ENCODE measurements at places on chromosomes 5 and 9.

DNA sequence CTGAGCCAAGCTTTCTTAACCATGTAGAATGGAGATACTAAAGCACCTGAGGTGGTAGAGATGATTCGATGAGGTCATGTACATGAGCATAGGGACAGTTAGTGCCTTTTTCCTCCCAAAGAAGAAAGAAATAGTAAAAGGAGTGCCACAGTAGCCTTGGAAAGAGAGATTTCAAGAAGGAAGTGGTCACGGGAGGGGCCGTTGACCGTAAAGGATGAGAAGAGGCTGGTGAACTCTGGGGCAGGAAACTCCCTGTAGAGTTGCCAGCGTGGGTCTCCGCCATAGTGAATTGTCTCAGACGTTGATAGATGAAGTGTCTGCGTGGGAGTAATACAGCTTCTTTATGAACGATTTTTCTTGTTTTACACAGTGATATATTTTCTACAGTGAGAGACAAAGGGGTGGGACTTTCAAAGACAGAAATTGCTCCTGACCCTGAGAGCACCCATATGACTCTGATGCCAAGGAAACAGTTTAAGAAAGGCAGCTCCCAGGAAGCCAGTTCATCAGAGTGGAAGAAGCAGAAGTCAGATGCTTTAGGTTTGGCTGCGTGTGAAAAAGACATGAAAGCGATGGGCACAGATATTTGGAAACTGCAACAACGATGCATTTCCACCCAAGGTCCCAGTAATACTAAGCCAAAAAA, 41.3 kb downstream of the UGCG start:
- DNase-seq: no peak

DNA sequence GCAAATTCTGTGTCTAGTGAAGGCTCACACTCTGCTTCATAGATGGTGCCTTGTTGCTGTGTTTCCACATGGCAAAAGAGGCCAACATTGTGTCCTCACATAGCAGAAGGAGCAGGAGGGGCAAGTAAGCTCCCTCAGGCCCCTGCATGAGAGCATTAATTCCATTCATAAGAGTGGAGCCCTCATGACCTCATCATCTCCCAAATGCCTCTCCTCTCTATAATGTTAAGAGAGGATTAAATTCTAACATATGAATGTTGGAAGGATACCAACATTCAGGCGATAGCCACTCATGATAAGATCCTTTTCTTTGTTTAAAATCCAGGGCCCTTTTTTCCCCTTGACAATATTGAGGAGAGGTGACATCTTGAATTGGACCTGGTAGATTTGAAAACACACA, 35.2 kb upstream of the PAM start:
- DNase-seq: no peak

DNA sequence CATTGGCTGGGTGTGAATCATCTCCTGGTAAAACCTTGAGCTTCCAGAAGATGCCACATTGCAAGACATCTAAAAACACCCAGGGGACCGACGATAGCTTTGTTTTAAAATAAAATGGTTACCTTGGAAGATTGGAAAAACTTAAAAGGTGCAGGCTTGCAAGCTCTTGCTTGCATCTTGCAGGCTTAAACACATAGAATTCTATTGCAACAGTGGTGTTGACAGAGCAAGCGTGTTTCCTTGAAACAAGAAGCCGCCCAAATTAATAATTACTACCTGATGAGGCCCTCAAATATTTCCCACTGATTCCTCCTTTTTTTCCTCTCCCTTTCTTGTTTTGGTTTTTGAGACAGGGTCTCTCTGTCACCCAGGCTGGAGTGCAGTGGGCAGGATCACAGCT, 137.1 kb upstream of the BASP1 start:
- no peak for DNase-seq

DNA sequence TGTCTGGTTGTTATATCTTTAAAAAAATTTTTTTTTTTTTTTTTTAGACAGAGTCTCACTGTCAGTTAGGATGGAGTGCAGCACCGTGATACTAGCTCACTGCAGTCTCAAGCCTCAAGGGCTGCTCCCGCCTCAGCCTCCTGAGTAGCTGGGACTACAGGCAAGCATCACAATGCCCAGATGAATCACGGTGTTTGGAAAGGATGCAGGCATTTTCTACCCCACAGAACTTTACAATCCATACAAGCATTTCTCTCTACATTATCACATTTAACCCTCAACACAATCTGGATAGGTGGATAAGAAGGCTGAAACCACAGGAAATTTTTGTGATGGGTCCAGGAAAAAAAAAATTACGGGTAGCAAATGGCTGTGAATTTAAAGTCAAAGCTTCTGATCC, 5.8 kb upstream of the PCA3 start:
- DNase-seq: no peak

DNA sequence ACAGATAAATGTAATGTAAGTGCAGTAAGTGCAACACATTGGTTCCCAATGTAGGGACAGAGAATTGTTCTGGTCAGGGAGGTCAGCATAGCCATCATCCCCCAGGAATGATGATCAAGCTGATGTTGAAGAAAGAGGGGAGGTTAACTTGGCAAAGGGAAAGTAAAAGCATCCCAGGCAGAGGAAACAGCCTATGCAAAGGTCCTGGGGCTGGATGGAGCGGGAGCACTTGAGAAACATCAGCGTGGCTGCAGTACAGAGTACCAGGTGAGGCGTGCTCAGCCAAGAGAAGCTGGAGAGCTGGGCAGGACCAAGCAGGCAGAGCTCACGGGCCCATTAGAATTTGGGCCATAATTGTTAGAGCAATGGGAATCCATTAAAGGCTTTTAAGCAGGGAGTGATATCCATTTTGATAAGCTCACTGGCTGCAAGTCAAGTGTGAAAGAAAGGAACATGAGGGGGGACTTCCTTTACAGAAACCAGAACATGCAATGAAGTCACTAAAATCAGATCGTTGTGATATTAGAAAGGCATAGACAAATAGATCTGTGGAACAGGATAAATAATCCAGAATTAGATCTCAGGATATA, 50.1 kb upstream of the HAND1 start:
- no peak for DNase-seq

GRCh38 chr9:123483191-123483803, 127.3 kb downstream of the CRB2 start:
- no peak for DNase-seq

GRCh38 chr5:163505049-163505367, 411 bp upstream of the MAT2B start:
- DNase-seq: no peak

GRCh38 chr9:111482694-111483438, 1.3 kb downstream of the ECPAS start:
- DNase-seq: peak; percentile 62

GRCh38 chr5:176534640-176535039, 2.6 kb downstream of the RNF44 start:
- DNase-seq: no peak

DNA sequence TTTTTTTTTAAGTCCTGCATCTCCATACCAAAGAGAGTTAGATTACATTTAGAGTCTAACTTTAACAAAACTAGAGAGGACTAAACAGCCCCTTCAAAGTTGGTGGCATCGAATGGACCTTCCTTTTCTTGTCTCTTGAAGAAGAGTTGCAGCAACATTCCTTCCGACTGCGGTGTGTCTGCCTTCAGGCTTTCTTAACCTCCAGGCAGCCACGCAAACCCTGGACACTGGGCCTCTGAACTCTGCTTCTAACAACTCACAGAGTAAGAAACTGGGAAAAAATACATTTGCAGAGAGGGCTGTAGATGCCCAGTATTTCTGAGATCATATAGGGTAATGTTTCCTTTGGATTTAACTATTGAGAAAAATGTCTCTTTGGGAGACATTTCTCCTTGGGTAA, 120.5 kb upstream of the MAST4 start:
- DNase-seq: no peak

GRCh38 chr5:4541334-4541733, 598.8 kb upstream of the ADAMTS16 start:
- DNase-seq: no peak

DNA sequence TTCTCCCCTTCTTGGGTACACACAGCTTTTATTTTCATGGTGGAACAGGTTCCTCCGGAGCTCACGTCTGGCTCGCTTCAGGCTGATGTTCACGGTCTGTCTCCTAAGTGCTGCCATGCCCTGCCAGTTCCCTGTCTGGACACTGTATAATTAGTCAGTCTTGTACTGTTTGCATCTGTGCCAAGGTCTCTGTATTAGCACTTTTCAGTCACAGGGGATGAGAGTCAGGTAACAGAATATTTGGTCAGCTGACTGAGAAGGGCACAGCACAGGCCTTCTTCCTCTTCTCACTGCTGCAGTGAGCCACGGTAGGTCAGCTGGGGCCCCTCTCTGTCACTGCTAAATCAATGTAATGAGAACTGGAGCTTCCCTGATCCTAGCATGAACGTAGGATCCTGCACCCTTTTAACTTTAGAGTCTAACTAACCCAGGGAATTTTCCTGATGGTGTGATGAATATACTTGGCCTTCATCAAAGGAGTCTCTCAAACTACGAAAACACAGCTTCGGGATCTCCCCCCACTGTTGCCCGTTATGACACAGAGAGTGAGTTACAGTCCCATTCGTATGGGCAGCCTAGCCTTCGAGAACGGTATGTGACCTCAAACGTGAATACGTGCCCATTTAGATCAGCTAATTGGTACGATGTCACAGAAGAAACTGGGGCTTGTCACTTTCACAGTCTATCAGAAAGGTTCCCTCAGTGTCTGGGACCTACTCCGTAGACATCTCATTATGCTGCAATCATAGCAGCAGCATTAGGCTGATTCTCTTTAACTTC, 354.1 kb upstream of the RFX3 start:
- DNase-seq: no peak

GRCh38 chr5:35987776-35988175, 3.4 kb downstream of the UGT3A1 start:
- DNase-seq: no peak

- no peak for DNase-seq
Measured at GRCh38 chr9:20138116-20138515, 349.3 kb upstream of the SLC24A2 start.

DNA sequence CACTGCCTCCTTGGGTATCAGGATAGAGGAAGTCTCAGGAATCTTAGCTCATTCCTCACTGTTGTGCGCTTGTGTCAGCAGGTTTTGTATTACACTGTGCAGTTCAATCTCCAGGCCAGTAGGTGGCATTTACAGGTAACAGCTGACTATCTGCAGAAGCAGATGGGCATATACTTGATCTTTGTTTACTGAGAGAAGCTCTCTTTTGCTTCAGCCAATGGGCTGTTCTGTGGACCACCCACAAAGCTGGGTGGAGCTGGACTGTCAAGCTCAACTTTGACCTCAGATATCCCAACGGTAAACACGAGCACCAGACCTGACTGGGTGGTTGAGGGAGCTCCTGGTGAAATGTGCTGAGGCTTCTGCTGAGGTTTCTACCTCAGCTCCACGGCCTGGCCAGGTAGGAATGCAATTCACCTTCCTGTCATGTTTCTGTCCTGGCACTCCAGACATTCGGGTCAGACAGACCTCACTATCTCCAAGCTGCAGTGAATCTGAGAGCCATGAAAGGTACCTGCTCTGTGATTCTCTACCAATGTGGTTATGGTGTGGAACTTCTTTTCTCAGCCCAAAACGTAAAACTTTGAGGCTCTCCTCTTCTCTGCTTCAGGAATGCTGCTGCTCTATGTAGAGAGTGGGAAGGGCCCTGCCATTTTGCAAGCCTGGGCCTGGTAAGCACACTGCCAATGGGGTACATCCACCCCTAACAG, 167.9 kb upstream of the ACTBL2 start:
- no peak for DNase-seq

GRCh38 chr9:127358023-127358535, 38.9 kb upstream of the SLC2A8 start:
- no peak for DNase-seq

DNA sequence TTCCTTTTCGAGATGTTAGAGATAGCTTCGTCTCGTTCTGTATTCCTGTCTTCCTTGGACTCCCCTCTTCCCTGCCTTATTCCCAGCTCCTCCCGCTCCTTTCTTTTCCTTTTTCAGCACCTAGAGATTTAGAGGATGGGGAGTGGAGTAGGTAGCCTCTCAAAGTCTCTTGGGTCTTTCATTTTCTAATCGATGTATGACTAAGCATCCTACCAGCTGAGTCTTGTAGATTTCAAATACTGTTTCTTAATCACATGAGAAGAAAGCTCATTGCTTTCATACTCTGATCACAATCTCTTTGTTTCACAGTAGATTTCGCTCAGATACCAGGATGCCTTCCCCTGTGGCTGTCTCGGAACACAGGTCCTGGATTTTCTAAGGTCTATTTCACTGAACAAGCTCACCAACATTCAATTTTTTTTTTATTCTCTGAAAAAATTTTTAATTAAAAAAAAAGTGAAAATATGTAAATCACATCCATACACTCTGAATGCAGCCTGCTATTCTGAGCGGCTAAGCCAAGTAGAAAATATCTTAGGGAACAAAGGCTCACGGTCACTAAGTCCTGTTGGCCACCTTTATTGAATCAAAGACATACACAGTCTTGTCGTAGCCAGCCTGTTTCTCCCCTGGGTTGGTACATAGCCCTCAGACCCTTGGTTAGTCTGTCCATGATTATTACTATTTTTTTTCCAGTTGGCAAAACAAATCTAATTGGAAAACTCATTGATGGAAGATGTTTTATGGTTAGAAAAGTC, 413.8 kb downstream of the KDM4C start:
- DNase-seq: no peak

GRCh38 chr9:32004431-32005076, 379.9 kb upstream of the ACO1 start:
- no peak for DNase-seq

DNA sequence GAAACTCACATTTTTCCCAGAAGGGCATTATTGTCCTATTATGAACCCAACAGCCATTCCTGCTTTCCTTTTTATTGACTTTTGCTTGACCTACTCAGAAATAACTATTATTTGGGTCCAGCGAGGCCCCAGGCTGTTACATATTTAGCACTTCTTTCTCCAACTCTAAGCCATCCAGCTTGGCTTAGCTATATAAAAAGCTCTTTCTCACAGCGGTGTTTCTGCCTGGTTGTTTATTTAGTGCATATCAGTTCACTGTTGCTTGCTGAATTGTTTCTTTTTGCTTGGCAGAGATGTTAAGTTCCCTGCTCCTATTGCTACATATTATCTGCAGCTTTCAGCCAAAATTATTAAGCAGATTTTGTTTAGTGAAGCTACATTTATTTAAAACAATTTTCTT, 1156.8 kb upstream of the SEMA6A start:
- DNase-seq: no peak

GRCh38 chr9:125435776-125436612, 174.4 kb downstream of the GAPVD1 start:
- DNase-seq: no peak

DNA sequence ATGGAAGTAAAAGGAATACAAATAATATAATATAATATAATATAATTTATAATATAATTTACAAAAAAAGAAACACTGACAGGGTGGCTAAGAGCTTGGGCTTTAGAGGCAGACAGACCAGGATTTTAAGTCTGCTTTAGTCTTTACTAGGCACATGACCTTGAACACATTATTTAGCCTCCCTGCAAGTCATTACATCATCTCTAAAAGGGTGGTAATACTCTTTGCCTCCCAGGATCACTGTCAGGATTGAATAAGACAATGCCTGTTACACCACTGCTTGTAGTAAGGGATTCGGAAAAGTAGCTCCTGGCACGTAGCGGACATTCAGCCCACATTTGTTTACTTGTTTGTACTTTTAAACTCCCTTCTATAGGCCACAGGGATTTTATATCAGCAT, 199.8 kb downstream of the GRIA1 start:
- no peak for DNase-seq

GRCh38 chr9:115939065-115939765, 214.4 kb upstream of the PAPPA start:
- no peak for DNase-seq

All from GM12892 (cell line).